ENCODE measurements at places on chromosomes 12 and 14. TPM values are rescaled to one million over a fixed set of nuclear protein-coding genes. Genes with fewer than 3 reads are reported as not detected.

- no peak for DNase-seq
Measured at GRCh38 chr12:27034607-27035293, 12.4 kb downstream of the MED21 start.

GRCh38 chr14:22099942-22100763 lies 426.5 kb upstream of the OR4E1 start:
- peak; percentile 53 for DNase-seq

LBHD2 gene
- total RNA-seq: not detected

DNA sequence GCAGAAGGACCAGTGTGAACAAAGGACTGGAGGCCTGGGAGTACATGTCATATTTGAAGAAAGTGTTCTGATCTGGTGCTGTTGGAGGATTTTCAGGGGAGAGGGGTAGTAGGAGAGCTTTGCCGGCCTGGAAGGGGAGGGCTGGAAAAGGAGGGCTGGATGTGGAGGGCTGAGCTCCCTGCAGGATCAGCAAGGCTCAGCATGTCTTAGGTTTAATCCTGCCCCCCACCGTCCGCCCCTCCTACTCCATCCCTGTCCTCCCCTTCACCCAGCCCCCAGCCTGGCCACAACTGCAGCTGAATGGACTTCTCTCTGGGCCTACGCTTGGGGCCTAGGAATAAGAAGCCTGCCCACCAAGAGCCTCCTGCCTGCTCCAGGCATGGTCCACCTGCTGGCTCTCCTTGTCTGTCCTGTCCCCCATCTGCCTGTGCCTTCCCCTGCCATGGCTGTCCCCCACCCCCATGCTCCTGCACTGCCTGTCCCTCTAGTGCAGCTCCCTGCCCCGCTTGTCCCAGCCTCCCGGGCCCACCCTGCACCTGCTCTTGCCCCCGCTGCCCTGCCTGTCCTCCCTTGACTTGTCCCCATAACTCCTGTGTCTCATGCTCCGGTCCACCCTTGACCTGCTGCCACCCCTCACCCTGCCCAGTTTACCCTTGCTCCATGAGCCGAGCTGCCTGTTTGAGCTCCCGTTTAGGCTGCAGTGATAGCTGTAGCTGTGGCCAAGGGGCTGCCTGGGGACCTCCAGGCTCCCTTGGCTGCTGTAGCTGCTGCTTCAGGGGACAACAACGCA lies 9.8 kb upstream of the RARG start:
- no peak for DNase-seq

GRCh38 chr14:53668897-53669296 lies 287.7 kb downstream of the BMP4 start:
- no peak for DNase-seq

SERPINA9 gene
- not detected for total RNA-seq

GALNT9 gene
- 0.33 TPM for total RNA-seq

DNA sequence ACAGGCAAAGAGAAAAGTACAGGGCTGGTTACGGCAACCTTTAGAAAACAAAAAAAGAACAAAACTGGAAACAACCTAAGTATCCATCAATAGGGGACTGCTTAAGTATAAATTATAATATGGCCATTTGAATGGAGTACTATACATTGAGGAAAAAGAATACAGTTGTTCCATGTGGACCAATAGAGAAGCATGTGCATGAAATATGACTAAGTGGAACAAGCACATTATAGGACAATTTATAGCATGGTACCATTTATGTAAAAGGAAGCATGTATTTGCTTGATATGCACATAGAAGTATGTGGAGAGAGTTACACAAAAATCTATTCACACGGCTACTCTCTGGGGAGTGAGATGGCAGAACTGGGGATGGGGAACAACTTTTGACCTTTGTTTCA lies 49.2 kb upstream of the FAM222A start:
- no peak for DNase-seq

GYS2 gene
- not detected for total RNA-seq

IRAK3 gene
- 2.4 TPM for total RNA-seq
